Smooth muscle cell of the umbilical artery (primary cell): ENCODE measurements at places on chromosomes 1 and 21. TPM values are rescaled to one million over a fixed set of nuclear protein-coding genes. Genes with fewer than 3 reads are reported as not detected.

The GABPA gene
- 28.2 and 29.0 TPM in 2 replicates for total RNA-seq

The SYCP1 gene
- not detected in 2 replicates for total RNA-seq

The MARK1 gene
- total RNA-seq = 0.59 and 3.5 TPM in 2 replicates

The LCE7A gene
- total RNA-seq = not detected in 2 replicates

The FCRL6 gene
- not detected in 2 replicates for total RNA-seq

The COL8A2 gene
- total RNA-seq = 9.2 and 19.6 TPM in 2 replicates

The MATN1 gene
- under 0.01 and 0.18 TPM in 2 replicates for total RNA-seq

The ZMYM1 gene
- 21.7 and 26.3 TPM in 2 replicates for total RNA-seq

The NCAM2 gene
- total RNA-seq = 4.8 and 56.1 TPM in 2 replicates

The PLA2G2C gene
- total RNA-seq = not detected in 2 replicates
